T-helper 17 cell (primary cell): ENCODE measurements at places on chromosomes 1 and 21. TPM values are rescaled to one million over a fixed set of nuclear protein-coding genes. Genes with fewer than 3 reads are reported as not detected.

- no peaks in the 10 kb centered on the region for H3K36me3 ChIP-seq
- H3K4me3 ChIP-seq, result no peak overlapping the region
- no peak overlapping the region for H3K27ac ChIP-seq
- H3K27me3 ChIP-seq, result peaks cover 11% of the 10 kb centered on the region
- H3K4me1 ChIP-seq, result no peaks in the 10 kb centered on the region
Measured at GRCh38 chr1:62346886-62347285, 27.7 kb upstream of the KANK4 start.

DNA sequence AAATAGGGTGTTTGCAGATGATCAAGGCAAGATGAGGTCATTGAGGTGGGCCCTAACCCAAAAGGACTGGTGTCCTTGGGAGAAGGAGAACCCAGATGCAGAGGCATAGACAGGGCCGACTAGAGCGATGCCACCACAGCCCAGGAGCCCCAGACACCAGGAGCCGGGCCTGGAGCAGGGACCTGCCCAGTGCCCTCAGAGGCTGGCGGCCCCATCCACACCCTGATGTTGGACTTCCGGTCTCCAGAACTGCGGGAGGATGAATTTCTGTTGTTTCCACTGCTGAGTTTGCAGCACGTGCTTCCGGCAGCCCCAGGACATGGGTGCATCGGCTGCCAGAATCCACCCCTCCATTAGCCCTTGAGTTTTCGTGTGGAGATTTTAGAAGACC, 7.2 kb upstream of the ACTRT2 start:
- H3K27ac ChIP-seq, result no peak overlapping the region
- peaks cover 3% of the 10 kb centered on the region for H3K36me3 ChIP-seq
- no peak overlapping the region for H3K4me3 ChIP-seq
- H3K4me1 ChIP-seq, result peaks cover 4% of the 10 kb centered on the region
- DNase-seq, result no peak

A3GALT2 gene
- total RNA-seq, result not detected

GRCh38 chr1:177800400-177801088, 169.3 kb downstream of the SEC16B start:
- no peak for DNase-seq
- no peaks in the 10 kb centered on the region for H3K36me3 ChIP-seq
- no peaks in the 10 kb centered on the region for H3K27me3 ChIP-seq
- no peak overlapping the region for H3K4me3 ChIP-seq
- no peak overlapping the region for H3K27ac ChIP-seq
- no peaks in the 10 kb centered on the region for H3K4me1 ChIP-seq

GRCh38 chr1:60449876-60450275, 376.3 kb upstream of the C1orf87 start:
- DNase-seq, result no peak
- H3K27ac ChIP-seq, result no peak overlapping the region
- H3K4me3 ChIP-seq, result no peak overlapping the region

DNA sequence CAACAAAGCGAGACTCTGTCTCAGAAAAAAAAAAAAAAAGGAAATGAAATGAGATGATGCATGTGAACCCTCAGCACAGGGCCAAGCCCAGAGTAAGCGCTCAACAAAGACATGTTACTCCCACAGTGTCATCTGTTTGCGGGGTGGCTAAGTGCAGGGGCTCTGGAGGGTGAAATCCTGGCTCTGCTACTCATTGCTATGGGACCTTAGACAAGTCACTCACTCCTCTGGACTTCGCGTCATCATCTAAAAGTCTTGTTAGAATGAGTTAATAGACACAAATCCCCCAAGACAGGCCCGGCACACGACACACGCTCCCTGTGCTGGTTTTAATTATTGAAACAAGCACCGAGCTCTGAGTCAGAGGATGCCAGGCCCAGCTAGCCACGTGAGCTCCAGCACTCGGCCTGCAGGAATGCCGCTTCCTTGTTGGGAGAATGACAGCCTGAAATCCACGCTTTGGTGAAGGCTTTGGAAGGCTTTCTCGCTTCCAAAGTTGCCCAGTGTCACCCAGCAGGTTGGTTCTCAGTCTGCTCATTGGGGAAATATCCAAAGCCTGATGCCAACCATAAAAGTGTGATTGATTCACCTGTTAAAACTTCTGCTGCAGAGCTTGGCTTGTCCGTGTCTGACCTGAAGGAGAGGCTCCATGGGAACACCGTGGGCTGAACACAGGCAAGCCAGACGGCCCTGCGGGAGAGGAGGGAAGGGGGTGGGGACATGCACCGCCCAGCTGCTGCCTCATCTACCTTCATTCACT, 36.7 kb upstream of the TARDBP start:
- peaks cover 30% of the 10 kb centered on the region for H3K27me3 ChIP-seq
- peaks cover 2% of the 10 kb centered on the region for H3K4me1 ChIP-seq

- H3K4me1 ChIP-seq, result peaks cover 2% of the 10 kb centered on the region
- no peak overlapping the region for H3K4me3 ChIP-seq
- no peak overlapping the region for H3K27ac ChIP-seq
- DNase-seq, result no peak
Measured at GRCh38 chr1:210777914-210778313, 356.0 kb downstream of the KCNH1 start.

HES2 gene
- not detected for total RNA-seq

LRRC71 gene
- not detected for total RNA-seq

DNA sequence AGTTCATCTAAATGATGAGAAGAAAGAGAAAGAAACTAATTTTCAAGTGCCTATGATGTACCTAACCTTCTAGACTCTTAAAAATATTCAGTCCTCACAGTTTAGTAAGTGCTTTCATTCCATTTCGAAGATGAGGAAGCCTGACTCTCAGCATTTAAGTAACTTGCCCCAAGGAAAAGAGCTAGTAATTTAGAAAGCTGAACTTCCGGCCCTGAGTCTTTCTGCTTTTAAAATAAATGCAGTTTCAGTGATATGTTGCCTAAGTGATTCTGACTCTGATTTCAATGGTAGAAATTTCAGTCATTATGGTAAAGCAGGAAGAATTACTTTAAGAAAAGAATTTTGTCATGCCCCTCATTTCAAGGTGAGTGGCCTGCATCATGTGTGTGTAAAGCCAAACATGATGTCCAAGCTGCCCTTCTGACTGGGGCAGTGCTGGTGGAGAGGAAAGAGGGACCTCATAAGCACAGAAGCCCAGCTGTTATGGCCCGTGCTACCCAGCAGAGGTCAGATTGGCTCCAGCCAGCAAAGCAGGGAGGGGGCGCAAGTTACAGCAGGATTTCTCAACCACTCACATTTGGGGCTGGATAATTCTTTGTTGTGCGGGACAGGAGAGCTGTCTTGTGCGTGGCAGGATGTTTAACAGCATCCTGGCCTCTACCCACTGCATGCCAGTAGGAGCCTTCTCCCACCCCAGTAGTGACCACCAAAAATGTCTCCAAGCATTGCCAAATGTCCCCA, 10.7 kb downstream of the ATP1A4 start:
- H3K36me3 ChIP-seq, result peaks cover 2% of the 10 kb centered on the region
- DNase-seq, result no peak
- no peak overlapping the region for H3K27ac ChIP-seq
- no peak overlapping the region for H3K4me3 ChIP-seq
- H3K27me3 ChIP-seq, result peaks cover 65% of the 10 kb centered on the region

- H3K4me1 ChIP-seq, result no peaks in the 10 kb centered on the region
- no peak for DNase-seq
- H3K27me3 ChIP-seq, result no peaks in the 10 kb centered on the region
- H3K27ac ChIP-seq, result no peak overlapping the region
- no peak overlapping the region for H3K4me3 ChIP-seq
Measured at GRCh38 chr21:38277501-38278131, 20.8 kb downstream of the KCNJ15 start.

GRCh38 chr1:207822602-207823451, 71.0 kb downstream of the CD46 start:
- peak; percentile 57 for DNase-seq
- peak overlapping the region; percentile 75 for H3K4me3 ChIP-seq
- H3K4me1 ChIP-seq, result peaks cover 60% of the 10 kb centered on the region

DNA sequence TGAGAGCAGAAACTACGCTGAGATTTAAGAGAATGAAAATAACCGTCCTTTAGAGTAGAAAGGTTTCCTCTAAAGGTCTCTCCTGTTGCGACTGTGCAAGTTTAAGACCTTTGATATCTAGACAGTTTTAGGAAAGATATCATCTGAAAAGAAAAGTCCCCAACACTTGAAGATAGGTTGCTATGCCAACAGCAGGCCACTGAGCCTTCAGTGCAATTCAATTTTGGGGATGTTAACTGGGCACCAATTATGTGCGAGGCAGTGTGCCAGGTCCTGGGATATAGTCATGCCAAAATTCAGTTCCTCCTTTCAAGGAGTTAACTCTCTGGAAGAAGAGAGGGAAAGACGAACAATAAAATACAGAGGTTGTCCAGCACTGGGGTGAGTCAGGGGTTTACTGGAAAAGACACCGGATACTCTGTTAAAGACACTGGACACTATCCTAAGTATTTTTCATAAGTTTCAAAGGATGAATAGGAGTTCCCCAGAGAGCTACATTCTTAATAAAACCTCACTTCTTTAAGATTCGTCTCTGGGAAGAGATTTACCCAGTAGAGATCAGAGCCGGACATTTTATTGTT, 25.5 kb upstream of the ZNF281 start:
- no peaks in the 10 kb centered on the region for H3K36me3 ChIP-seq
- H3K4me1 ChIP-seq, result peaks cover 12% of the 10 kb centered on the region
- no peak overlapping the region for H3K4me3 ChIP-seq
